RWPE1 (cell line): ENCODE measurements at places on chromosomes 7 and 10.

- DNase-seq = no peak
These were observed 224.5 kb upstream of the SEMA3E start for GRCh38 chr7:83873459-83873858.

DNA sequence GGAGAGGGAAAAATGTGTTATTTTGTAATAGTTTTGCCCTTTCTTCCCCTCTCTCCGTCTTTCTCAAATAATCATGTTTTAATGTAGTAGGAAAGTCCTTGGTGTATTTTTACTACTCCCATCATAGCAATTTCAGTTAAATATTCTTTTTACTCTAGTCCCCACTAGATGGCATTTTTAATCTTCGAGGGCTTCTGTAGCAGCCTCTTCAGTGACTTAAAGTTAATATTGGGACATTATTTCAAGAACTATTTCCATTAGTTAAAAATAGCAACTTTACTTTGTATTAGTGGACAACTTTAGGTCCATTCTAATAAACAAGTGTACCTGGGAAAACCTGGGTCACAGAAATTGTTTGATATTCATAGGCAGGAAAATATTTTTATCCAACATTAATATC is 23.0 kb downstream of the EDRF1 start:
- DNase-seq = no peak

DNA sequence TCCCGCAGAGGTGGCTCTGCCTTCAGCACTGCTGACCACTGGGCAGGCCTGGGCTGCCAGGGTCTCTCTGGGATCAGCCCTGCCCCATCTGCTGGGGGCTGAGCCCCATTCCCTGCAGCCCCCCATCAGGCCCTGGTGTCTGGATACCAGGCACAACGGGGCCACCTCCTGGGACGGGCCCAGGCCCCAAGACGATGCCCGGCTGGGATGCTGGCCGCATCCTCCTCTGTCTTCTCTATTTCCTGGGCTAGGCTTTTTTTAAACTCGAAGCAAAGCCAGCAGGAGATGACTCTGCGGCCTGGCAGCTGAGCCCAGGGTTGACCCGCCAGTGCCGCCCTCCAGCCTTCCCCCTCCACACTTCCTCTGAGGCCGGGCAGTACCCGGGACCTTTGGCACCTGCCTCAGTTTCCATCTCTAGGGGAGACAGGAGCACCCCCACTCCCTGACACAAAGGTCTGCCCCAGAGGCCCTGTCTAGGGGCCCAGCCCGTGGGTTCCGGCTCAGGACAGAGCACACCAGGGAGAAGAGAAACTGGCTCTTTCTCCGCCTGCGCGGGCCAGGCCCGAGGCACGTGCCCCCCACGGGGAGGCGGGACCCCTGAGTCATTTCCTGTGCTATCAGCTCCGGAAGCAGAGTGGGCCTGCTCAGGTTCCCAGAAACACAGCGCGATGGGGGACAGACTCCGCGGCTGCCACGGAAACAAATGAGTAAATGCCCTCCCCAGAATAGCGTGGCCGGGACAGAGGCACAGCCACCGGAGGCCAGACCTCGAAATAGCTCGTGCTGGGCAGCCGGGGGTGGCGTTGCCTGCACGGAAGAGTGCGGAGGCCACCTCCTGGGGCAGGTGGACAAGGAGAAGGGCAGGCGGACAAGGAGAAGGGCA is 84.6 kb upstream of the PDGFA start:
- DNase-seq = no peak

- DNase-seq = no peak
These were observed 4.4 kb downstream of the ITPRIP start for GRCh38 chr10:104333728-104334373.

- DNase-seq = no peak
These were observed 349.6 kb downstream of the DNAJB6 start for GRCh38 chr7:157686285-157686894.

DNA sequence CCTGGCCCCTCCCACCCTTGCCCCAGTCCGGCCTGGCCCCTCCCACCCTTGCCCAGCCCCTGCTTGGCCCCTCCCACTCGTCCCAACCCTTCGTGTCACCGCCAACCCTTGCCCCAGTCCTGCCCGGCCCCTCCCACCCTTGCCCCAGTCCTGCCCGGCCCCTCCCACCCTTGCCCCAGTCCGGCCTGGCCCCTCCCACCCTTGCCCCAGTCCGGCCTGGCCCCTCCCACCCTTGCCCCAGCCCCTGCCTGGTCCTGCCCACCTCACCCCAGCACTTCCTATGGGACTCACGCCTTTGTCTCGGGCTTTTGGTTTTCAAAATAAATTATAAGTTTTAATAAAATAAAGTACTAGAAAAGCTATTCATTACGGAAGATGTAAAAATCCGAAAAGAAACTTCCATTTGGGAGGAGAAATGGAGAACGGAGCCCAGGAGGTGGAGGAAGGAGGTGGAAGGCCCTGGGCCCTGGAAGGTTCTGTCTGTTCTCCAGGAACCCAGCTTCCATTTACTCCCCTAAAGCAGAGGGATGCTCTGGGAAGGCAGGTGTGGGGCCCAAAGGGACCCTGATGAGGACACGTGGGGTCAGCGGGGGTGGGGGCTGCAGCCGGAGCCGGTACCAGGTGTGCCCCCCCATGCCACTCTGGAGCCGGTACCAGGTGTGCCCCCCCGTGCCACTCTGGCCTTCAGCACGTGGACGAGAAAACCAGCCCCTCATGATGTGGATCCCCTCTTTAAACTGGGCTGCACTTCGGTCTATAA is 52.2 kb downstream of the PWWP2B start:
- no peak for DNase-seq

- DNase-seq = no peak
These were observed 120.6 kb downstream of the MTPAP start for GRCh38 chr10:30228417-30229036.

- DNase-seq = no peak
These were observed 226.9 kb downstream of the GLRX3 start for GRCh38 chr10:130363051-130363450.

DNA sequence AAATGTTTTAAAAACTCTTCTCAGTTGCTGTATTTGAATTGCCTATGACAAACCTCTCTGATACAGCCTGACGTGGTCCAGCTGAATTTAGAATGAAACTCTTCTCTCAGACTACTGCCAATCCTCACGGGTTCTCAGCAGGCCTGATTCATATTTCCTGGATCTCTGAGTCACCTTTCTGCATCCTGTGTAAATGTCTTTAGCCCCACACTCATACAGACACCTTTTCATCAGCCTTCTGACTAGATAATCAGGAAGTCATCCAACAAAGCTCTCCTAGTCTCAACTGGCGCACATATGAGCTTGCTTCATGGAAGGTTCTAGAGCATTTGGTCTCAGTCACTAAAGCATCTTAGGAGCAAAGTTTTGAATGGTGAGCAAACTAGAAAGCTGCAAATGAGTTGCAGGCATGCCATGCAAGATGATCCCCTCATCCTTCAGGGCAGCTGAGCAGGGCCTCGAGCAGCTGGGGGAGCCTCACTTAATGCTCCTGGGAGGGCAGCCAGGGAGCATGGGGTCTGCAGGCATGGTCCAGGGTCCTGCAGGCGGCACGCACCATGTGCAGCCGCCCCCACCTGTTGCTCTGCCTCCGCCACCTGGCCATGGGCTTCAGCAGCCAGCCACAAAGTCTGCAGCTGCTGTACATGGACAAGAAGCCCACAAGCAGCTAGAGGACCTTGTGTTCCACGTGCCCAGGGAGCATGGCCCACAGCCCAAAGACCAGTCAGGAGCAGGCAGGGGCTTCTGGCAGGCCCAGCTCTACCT is 182.8 kb downstream of the ARHGAP12 start:
- peak; percentile 85 for DNase-seq

DNA sequence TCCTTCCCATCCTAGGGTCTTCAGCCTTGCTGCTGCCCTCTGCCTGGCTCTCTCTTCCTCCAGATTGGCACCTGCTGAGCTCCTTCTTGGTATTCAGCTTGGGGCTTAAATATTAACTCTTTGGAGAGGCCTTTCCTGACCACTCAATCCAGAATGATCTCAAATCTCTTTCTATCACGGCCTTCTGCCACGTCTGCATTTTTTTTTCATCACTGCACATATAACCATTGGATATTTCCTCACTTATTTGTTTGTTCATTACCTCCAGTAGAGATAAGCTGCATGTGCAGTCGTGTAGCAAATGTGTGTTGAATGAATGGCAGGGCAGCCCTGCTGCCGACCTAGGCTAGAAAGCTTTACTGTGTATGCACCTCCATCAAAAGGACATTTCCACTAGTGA is 51.6 kb upstream of the MPP7 start:
- no peak for DNase-seq

DNA sequence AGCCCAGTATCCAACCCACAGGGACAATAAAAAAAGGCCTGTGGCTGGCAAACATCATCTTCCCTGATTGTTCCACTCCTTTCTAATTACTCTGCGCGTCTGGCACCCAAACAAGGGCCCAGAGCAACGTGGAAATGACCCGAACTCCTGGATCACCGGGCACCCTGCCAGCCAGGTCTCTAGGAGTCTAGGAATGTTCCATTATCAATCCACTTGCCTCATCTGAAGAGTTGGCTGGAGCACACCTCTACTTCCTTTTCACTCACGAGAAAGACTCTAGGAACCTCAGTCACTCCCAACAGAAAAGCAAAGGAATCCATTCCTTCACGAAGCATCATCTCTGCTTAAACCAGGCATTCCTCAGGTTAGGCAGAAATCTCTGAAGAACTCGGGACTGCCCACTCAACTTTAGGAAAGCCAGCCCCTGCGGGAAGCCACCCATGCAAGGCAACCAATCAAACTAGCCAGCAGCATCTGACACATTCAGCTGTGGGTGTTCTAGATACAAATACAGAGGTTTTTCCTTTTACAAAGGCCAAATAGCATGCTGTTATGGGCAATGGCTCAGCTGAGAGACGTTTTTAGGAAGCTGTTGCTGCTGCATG is 37.7 kb downstream of the ATXN7L1 start:
- DNase-seq = peak; percentile 22

GRCh38 chr10:91582153-91582554 is 50.7 kb downstream of the PPP1R3C start:
- DNase-seq = no peak

GRCh38 chr10:102375250-102375649 is 20.3 kb upstream of the NFKB2 start:
- DNase-seq = no peak

DNA sequence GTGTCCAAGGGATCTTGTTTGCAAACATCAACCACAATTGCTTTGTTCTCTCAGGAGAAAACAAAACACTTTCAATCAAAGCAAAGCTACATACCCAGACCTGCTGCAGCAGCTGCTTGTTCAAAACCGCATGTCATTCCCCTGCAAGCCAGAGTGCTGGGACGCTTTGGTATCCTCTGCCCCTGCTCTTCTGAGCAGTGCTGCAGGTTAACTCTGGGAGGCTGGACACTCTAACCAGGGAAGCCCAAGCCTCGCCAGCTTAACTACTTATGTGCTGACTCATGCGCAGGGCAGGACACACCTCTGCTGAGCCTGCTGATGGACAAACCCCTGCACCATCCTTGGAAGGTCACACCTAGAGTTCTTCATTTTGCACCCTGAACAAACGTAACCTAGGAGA is 28.2 kb upstream of the ASAH2 start:
- DNase-seq = peak; percentile 41

DNA sequence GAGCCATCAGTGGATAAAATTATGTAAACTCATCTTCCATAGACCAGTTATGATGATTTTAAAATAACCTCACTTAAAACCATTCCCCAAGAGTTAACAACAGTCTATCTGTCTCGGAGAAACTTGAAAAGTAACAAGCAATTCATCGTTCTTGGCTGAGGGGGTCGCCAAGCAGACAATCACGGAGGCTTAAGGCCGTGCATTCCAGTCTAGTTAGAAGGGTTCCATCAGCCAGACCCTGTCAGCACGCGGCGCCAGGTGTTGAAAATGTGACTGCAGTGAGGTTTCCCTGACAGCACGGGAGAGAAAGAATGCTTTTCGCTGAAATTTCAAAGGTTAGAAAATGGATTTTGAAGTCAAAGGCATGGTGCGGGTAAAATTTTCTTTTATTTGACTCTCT is 1025.0 kb upstream of the CELF2 start:
- no peak for DNase-seq

DNA sequence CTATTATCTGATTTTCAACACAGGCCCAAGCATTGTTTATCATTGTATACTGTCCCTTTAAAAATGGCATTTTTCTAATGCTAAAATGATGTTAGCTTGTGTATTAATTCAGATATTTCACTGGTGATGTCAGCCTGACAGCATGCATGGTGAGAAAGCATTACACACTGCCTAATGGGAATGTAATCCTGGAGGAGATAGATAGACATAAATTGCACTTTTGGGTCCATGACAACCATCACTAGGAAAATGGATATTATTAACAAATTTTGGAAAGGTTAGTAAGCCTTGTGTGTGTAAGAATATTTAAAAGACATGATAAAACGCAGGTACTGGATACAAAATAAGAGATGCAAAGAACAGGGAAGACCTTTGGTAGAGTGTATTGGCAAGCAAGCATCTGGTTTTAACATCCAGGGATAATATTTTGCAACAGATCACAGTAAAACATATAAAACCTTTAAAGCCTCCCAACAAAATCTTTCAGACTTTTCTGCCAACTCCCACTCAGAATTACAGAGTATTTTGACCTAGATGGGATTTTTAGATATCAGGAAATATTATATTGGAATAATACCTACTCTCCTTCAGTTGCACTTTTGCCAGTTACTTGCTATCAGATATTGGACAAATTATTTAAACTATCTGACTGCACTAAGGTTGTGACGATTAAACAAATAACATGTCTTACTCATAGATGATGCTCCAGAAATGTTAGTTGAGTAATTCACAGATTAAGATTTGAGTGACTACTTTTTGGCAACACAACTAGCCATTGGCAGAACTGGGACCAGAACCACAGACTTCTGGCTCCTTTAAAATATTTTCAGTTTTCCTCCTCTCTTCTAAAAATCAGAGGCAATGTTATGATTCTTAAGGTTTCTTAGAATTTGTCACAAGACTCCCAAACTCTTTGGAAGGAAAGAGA is 291.6 kb upstream of the SEMA3C start:
- no peak for DNase-seq

- peak; percentile 14 for DNase-seq
These were observed 772.9 kb downstream of the SORCS3 start for GRCh38 chr10:105413997-105414396.

DNA sequence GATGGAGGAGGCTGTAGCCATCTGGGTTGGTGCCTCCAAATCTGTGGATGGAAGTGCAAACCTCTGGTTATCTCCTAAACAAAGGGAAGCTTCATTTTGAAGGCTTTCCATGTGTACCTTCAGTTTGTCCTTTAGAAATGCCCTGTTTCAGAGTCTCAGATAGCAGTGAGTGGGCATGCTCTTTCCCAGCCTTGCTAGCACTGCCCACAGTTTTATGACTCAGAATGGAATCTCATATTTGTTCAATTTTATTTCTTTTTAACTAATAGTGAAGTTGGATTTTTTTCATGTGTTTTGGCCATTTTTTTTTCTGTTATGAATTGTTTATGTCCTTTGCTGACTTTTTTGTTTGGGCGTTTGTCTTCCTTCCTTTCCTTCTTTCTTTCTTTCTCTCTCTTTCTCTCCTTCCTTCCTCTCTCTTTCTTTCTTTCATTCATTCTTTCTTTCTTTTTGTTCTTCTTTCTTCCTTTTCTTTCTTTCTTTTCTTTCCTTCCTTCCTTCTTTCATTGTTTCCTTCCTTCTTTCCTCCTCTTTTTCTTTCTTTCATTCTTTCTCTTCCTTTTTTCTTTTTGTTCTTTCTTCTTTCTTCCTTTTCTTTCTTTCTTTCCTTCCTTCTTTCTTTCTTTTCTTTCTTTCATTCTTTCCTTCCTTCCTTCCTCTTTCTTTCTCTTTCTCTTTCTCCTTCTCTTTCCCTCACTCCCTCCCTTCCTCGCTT is 25.6 kb downstream of the PRF1 start:
- no peak for DNase-seq
